Epithelial cell of prostate (primary cell): ENCODE measurements at places on chromosomes 12 and 14.

- no peak for DNase-seq
Observed at GRCh38 chr12:102483466-102483865, 3.1 kb upstream of the IGF1 start.

DNA sequence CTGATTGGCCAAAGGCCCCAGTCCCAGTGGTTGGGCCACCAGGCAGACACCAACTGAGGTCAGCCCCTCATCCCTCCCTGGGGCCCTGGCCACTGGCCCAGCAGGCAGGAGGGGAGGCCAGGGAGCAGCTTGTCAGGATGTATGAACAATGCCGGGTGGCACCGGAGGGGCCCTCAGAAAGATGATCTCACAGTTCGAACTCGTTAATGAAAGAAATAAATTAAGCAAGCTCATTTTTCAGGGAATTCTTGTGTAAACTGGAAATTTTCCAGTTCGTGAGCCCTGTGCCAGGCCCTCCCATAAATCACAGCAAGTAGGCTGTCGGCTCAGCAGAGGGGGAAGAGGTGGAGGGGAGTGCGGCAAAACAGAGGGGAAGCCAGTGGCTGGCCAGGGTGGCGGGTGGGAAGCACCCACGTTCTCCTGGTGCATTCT, 177.0 kb upstream of the VASH1 start:
- DNase-seq: no peak

- no peak for DNase-seq
Observed at GRCh38 chr12:101087920-101088319, 122.1 kb downstream of the SLC5A8 start.

DNA sequence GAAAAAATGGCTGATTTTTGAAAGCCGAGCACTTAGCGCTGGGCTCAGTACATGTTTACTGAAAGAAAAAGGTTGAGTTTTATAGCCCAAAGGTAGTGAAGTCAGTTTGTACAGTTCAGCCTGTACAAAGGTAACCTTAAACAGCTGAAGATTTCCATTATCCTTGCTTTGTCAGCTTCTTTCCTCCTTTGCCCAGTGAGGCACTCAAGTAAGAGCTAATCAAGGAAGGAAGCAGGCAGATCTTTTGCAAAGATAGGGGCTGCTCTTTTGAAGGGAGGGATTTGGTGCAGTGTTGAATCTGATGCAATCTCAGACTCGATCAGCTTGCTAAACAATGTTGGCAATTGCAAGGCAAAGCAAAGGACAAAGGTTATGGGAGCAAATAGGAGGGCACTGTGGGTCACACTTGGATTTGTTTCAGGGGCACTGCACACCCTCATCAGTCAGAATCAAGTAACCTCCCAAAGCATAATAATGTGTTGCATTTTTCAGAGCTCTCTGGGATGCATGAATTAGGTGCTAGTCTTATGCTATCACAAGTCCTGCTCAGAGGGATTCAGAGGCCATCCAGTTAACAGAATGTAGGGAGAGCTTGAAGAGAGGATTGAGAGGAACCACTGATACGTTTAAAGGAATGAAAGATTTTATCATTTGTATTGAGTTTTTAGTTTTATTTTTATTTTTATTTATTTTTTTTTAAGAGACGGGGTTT, 44.4 kb downstream of the ANO6 start:
- no peak for DNase-seq

DNA sequence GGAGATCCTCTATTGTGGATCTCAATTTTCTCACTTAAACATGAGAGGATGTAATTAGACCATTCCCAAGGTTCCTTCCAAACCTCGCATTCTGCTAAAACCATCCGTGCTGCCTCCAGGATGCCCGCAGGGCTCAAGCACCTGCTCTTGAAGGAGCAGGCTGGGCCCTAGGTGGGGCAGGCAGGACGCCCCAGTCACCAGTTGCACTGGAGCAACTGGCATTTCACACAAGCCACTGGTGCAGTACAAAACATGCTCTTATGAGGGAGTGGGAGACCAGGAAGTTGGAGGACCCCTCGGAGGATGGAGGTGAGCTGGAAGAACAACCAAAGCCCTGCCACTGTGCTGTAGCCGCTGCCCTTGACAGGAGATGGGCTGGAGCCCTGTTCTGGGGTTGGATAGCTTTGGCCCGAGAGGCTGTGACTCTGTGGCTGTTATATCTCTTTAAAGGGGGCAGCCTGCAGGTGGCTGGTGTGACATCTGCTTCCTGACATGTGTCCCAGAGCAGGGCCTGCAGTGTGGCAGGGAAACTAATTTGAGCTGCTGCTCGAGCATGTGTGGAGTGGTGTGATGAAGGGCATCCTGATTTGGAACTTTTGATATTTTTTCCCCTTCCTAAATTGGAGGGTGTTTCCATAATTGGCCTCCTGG, 122.2 kb downstream of the CRACR2A start:
- no peak for DNase-seq

DNA sequence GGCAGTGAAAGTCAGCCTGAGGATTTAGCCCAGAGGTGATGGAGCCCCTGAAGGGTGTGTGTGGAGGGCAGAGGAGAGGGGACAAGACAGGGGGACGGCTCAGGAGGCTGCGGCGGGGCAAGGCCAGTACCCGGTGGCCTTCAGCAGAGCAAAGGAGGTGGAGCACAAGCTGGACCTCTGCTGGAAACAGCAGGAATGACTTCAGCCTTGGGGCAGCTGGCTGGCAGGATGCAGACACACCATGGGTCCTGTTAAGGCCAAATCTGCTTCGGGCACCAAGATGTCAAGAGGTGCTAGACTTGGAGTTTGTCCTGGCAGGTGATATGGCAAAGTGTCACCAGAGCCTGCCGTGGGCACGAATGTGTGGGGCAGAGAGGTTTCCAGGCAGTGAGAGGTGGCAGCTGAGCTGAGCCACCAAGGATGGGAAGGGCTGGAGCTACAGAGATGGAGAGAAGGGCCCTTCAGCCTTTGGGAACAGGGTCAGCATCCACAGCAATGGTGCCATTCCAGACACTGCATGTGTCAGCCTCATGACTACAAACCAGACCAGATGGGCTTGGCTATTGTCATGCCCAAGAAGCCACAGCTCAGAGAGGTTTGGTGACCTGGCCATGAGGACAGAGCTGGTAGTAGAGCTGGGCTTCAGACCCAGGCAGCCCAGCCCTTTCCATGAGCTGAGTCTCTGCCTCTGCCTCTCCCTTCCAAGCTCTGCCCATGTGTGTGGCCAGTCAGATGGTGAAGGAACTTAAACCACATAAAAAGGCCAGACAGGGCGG, 91.9 kb downstream of the LGMN start:
- DNase-seq: no peak

DNA sequence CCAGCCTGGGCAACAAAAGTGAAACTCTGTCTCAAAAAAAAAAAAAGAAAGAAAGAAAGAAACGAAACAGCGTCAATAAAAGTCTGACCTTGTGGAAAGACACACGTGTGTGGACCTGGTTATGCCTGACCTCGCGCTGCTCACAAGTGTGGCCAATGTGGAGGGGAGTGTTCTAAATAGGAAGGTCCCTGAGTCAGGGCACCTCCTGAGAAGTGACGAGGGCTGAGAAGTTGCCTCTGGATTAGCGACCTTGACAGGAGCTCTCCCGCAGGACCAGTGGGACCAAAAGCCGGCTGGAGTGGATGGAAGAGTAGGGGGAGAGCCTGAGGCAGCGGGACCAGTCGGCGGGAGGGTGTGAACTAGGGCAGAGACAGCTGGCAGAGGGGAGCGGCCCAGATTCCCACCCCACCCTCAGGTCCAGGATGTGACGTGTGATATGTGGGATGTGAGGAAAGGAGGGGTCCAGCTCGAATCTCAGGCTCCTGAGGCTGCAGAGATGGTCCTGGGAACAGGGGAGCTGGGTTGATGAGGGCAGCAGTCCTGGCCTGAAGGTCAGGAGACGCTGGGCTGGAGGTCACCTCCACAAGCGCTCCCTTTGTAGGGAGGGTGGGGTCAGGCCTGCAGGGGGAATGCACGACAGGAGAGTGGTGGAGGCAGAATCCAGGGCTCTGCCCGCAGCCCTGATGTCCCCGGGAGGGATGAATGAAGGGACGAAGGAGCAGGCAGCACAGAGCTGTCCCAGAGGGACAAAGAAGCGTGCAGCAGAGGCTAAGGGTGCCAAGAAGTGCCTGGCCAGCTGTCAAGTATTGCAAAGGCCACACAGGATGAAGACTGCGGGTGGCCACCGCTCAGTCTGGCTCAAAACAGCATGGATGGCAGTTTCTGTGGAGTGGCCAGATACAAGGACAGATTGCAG, 24.8 kb upstream of the GPR68 start:
- DNase-seq: no peak

GRCh38 chr12:2190085-2190484, 137.3 kb downstream of the CACNA1C start:
- no peak for DNase-seq

GRCh38 chr12:51033048-51033447, 6.9 kb upstream of the SLC11A2 start:
- no peak for DNase-seq

DNA sequence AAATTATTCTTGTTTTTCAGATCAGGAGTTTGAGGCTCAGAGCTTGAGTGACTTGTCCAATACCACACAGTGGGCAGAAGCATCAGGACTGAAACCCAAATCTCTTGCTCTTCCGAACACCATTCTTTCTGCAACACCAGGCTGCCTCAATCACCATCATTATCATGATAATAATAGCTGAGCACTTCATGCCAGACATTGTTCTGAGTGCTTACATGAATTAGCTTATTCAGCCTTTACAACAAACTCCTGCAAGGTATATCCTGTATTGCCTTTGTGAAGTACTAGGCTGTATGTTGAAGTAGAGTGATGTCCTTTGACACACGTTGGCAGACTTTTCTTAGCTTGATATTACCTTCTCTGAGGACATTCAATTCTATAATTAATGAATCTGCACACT, 257.4 kb upstream of the ATP2B1 start:
- DNase-seq: no peak

GRCh38 chr12:12691549-12691948, 4.4 kb downstream of the GPR19 start:
- DNase-seq: no peak

DNA sequence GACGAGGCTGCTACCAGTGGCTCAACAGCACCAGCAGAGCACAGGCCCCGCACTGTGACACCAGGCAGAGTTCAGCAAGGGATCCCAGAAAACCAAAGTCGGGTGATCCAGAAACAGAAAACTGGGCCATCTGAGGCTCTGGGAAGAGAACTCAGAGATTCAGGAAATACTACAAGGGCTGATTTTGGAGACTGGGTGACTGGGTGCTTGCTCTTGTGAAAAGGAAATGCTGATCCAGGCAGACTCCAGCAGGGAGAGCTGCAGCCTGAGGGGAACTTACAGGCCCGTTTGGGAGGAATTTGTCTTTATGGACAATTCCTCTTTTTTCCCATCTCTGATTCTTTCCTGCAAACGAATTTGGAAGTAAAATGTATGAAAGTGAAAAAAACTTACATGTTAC, 28.2 kb downstream of the FOXN3 start:
- no peak for DNase-seq

- DNase-seq: no peak
Observed at GRCh38 chr12:88362439-88362838, 217.8 kb downstream of the KITLG start.

DNA sequence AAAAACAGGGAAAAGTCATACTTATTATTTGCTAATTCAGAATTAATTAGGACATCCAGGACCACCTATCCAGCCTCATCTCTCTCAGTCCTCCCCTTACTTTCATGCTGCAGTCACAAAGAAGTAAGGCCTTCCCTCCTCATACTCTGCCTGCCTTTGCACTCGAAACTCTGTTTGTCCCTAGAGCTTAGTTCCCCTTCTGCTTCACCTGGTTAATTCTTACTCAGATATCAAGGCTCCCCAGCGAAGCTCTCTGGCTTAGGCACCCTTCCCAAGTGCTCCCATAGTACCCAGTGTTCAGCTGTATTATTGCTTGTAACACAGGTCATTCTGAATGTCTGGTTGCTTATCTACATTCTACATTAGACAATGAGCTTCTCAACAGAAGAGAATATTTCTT, 81.3 kb downstream of the ERGIC2 start:
- DNase-seq: no peak

- no peak for DNase-seq
Observed at GRCh38 chr12:46217541-46218321, 51.1 kb downstream of the SLC38A1 start.

DNA sequence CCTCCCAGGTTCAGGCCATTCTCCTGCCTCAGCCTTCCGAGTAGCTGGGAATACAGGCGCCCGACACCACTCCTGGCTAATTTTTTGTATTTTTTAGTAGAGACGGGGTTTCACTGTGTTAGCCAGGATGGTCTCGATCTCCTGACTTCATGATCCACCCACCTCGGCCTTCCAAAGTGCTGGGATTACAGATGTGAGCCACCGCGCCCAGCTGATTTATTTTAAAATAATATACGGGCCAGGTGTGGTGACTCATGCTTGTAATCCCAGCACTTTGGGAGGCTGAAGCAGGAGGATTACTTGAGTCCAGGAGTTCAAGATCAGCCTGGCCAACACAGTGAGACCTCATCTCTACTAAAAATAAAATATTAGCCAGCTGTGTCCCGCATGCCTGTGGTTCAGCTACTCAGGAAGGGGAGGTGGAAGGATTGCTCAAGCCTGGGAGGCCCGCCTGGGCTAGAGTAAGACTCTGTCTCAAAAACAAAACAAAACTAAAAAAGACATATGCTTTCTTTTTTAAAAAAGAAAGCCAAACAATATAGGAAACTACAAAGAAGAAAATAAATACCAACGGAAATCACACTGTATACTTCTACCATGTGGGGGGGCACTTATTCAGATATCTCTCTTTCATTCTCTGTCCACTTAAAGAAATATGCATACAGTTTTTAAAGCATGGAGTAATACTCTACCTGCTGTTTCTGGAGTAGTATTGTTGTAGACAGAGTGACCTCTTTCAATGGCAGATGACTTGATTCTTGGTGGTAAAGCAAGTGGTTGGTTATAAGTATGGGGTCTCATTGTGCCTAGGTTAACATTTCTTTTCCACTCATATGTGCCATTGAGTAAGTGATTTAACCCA, 930 bp upstream of the MIA2 start:
- DNase-seq: no peak

DNA sequence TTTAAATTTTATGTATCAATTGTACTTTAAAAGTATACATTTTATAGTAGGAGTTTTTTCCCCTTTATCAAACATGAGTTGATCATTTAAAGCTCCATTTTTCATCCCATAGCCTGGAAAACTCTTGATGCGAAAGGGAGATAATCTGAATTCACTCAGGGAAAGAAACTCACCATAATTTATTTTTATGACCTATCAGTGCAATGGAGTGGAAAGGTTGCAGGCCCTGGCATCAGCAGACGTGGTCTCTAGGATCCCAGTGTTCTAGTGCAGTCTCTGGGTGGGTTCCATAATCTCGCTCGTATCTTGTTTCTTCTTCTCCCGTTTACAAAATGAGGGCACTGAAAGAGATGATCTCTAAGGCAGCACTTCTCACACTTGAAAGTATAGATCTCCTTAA, 85.0 kb downstream of the PTGER2 start:
- no peak for DNase-seq

DNA sequence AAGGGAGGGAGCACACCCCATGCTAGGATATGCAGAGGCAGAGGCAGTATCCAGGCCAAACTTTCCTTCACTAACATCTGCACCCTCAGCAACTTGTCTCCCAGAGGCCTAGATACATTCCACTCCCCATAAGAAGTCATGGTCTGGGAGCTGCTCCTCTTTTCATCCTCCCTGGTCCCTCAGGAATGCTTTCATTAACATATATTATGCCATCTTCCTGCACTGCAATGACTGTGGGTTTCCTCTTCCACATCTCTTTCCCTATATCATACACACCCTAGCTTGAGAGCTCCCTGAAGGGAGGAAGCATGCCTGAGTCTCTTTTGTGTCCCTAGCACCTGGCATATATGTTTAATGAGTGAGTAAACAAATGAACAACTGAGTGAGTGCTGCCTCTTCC, 8.6 kb downstream of the DDN start:
- DNase-seq: no peak
